ENCODE measurements at places on chromosomes 2 and 18. TPM values are rescaled to one million over a fixed set of nuclear protein-coding genes. Genes with fewer than 3 reads are reported as not detected.

- no peak for DNase-seq
Observed at GRCh38 chr2:13536941-13537340, 820.2 kb downstream of the TRIB2 start.

DNA sequence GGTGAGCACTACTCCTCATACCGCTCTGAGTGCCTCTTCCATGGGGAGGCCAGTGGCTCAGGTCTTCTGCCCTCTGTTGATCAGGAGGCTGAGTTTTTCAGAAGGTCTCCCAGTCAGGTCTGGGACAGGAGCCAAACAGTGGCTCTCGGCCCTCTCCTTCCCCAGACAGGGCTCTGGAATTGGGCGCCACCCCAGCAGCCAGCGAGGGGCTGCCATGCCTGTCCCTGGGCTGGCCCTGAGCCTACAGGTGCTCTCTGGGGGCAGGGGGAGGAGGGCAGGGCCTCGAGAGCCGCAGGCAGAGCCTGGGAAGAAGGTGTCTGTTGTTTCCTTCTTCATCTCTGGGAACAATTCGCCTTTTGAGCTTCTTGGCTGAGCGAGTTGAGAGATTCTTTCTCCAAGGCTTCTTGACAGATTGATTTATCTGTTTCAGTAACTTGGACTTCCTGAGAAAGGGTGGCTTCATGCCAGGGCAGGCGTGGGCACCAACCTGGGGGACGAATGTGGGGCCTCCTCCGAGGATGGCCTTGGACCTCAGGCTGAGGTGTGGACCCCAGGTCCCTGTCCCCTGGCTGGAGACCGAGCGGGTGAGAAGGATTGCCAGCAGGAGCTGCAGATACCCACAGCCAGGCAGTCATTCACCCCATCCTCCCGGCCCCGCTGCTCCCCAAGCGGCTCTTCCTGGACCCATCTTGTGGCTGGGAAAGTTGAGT lies 64.7 kb upstream of the GLI2 start:
- no peak for DNase-seq

DNA sequence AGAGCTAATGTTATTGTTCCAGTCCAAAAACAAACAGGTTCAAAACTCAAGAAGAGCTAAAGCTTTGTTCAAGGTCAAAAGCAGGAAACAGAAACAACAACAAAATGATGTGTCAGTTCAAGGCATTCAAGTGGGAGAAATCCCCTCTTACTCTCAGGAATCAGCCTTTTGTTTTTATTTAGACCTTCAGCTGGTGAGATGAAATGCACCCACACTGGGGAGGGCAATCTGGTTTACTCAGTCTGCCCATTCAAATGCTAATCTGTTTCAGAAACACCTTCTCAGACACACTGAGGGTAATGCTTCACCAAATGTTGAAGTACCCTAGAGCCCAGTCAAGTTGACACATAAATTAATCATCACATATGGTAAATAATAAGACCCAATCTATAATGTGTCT lies 150.6 kb downstream of the TMX3 start:
- DNase-seq, result no peak

- no peak for DNase-seq
Observed at GRCh38 chr2:191635333-191636234, 42.4 kb upstream of the NABP1 start.

- no peak for DNase-seq
Observed at GRCh38 chr2:205688417-205689200, 6.3 kb downstream of the NRP2 start.

DNA sequence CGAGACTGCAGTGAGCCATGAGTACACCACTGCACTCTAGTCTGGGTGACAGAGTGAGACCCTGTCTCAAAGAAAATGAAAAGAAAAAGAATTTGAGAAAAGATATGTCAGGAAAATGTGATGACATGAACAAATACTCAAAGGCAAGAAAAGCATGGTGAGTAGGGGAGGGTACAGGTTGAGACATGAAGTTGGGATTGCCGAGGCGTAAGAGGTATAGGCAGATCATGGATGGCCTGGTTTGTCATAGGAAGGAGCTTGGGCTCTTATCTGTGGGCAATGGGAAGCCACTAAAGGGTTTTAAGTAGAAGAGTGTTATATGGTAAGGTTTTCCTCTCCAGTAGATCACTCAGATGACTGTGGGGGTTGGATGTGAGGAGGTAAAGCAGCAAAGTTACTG lies 32.3 kb downstream of the SPAST start:
- no peak for DNase-seq

DNA sequence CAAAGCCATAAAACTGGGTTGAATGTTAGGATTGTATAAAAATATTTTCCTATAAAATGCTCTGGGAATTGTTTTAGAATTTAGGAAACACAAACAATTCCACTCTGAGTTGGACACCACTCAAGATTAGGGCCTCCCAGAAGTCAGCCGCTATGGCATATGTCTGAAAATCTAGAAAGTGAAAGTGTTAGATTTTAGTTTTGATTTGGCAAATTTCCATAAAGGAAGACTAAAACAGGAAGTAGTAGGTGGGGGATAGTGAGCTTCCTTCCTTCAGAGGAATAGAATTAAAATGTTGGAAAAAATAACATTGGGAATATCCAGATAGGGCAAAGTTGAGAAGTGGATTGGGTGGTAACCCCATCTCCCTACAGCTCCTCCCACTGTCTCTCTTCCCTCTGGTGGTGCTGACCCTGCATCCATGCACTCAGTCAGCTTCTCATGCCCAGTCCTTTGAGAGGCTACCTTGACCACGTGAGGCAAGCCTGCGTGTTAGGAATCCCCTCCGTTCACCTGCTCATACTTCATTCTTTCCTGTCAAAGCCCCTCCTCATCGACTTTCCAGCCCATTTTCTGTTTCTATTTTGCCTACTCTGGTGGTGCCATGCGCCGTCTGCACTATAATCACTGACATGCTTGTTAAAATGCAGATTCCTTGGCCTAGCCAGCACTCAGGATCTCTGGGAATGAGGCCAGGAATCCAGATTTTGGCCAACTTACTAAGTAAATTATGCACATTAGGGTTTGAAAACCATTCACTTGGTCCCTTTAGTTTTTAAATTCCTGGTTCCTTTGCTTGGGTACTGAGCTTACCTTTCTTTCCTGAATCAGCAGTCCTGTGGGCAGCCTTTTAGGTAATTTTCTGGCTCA lies 83.5 kb downstream of the POLE4 start:
- no peak for DNase-seq

GRCh38 chr2:215505044-215505786 lies 69.3 kb upstream of the FN1 start:
- DNase-seq, result no peak

DNA sequence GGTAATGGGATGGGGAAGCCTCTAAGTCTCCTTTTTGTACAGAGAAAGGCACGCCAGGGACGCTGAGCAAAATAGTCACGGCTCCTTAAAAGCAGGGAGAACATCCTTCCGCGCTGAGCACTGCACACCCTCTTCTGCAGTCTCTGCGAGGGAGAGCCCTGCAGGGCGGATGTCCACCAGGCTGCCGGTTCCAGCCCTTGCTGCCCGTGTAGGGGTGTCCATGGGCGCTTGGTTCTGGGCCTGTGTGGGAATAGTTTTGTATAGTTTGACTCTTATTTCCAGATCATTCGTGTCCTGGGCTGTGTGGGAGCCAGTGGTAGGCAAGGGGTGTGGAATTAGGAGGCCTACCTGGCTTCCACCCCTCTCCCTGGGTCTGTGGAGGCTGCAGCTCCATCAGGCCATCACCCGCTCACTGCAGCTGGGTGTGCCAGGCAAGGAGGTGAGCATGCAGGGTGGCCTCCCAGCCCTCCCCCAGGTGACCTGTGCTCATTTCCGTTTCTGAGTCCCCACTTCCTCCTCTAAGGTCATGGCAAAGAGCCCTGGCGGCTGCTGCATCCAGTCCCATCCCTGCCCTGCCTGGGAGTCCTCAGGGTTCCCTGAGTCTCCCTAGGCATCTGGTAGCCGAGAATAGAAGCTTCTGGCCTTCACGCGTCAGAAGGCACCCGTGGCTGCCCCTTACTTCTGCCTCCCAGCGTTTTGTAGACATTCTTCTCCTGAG lies 202.6 kb downstream of the LDLRAD4 start:
- DNase-seq, result no peak

TSGA10 gene
- total RNA-seq, result 12.4 TPM

CNDP1 gene
- not detected for total RNA-seq

FAM124B gene
- 1.2 TPM for total RNA-seq

TCF23 gene
- not detected for total RNA-seq

All from endodermal cell (in vitro differentiated cells).